ENCODE measurements at places on chromosomes 12 and 14.

DNA sequence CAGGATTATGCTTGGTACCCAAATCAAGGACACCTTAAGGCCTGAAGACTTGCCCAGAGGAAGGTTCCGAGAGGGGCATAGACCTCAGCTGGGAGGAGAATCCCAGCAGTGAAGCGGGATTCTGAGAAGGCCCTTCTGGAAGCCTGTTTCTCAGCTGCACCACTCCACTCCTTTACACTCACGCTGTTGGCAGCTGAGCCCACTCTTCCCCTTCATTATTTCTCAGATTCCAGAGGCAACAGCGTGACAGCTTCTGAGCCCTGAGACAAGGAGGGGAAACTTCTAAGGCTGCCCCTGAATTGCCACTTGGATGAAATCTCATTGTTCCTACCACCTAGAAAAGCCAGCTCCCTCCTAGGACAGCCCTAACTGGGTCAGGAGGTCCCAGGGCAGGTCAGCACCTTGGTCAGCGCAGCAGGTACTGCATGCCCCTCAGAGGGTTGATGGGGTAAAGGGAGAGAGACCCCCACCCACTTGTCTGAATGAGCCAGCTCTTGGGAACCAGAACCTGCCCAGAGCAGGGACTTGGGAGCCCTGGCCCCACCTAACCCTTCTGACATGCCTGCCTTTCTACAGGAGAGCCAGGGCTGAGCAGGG lies 53.9 kb downstream of the ISCA2 start:
- no peak for DNase-seq

GRCh38 chr14:99318091-99318958 lies 46.3 kb upstream of the BCL11B start:
- no peak for DNase-seq

DNA sequence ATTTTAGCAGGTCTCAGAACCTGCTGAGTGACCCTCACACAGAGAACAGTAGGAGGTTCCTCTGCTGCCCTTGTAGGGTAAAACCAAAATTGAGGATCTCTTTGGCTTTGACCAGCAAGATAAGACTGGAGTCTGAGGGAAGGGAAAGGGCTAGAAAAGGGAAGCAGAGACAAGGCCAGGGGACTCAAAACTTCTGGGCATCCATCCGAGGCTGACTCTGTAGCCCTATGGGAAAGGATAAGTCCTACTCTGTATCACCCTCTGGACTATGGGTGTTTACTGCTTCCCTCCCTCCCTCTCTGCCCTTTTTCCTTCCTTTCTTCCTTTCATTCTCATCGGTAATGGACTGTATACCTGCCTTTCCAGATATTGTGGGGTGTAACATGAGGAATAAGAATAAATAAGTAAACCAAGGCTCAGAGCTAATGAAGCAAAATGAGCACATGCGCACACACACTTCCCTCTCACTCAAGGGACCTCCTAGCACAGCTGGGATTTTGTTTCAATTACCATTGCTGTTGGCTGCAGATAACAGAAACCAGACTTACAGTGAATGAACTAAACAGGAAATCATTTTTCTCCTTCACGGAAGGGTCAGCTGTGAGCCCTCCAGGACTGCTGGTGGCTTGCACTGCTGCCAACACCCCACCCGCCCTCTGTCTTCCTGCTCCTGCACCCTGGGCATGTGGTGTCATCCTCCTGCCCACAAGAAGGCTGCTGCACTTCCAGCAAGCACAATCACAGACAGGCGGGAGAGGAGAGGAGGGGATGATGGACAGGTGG lies 404.4 kb upstream of the CCDC196 start:
- no peak for DNase-seq

DNA sequence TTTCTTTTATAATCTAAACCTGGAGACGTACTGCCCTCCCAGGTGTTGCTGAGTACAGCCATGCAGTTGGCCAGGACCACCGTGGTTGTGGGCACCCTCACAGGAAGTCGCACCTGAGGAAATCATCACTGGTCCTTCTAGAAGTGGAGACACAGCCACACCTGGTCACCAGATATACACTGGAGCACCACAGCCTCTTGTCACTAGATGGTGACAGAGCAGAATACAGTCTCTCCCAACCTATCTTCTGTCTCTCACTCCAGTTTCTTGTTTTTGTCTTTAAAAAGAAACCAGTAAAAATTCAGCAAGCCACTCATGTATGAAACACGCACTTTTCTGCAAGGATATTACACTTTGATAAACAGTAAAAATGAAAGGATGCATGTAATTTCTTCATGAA lies 43.1 kb upstream of the GPHB5 start:
- no peak for DNase-seq

- DNase-seq, result no peak
Observed at GRCh38 chr12:68956466-68956865, 23.5 kb upstream of the CPM start.

GRCh38 chr14:95519699-95520098 lies 3.2 kb upstream of the SYNE3 start:
- peak; percentile 73 for DNase-seq

DNA sequence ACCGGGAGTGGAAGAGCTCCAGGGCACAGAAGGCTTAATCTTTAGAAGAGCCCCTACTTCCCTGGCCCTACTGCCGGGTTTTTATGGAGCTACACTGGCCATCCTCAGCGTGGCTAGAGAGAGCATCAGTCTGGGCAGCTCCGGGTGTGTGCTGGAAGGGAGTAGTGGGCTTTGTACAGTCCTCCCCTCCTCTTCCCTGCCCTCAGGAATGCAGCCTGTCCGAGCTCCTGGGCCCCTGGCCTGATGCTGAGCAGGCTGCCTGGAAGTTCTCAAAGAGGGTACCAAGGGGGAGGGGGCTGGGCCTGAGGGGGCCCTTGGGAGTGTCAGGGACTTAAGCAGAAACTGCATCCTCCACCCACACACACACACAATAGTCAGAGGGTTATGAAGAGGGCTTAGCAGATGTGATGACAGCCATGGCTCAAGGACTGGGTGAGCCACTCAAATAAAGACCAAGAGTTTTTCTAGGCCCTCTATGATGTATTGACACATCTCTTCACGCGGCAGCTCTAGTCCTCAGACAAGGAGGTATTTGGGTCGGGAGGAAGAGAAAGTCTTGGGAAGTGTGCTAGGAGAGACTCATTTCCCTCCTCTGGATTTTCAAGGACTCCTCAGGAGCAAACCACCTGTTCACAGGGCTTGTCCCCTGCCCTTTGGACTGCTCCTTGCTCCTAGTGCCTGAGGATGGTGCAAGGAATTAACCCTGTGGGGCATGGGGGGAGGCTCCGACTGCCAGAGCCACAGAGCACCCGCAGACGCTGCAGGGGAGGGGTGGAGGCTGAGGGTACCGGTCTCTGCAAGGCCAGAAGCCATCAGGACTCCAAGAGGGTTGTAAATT lies 16.5 kb upstream of the FIGNL2 start:
- DNase-seq, result no peak

DNA sequence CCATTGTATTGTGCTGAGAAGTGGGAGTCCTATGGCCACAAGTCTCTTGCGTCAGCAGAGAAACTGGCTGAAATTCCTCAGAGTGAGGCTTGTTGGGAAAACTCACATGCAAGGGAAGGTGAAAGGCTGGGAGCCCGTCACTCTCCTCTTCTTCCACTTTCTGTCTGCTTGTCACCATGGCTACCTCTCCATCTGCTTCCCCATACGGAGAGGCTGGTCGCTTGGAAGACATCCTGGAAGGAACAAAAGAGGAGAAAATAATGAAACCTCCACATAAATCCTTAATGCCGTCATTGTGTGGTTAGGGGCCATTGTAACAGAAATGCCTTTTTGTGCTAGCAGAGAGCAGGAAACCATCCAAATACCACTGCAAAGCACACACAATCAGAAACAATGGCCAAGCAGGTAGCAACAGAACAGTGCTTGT lies 53.7 kb downstream of the SOX5 start:
- DNase-seq, result no peak

DNA sequence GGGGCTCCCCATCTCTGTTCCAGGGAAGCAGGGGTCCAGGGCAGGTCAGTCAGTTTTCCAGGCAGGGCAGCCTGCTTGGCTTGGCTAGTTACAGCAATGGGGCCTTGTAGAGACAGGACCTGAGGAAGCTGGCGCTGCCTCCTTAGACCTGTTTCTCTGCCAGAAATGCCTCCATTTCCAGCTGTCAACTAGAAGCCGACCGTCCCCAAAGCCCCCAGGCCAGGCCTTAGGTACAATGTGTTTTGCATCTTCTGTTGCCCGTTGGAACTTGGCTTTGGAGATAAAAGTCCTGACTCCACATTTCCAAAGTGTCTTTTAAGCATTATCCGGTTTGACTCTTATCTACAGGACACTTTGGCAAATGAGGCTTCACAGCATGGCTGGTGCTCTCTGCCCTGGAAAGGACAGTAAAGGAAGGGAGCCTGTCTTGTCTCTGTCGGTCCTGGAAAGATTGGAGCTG lies 42.6 kb downstream of the KRT80 start:
- no peak for DNase-seq

- no peak for DNase-seq
Observed at GRCh38 chr12:130013771-130014484, 110.1 kb upstream of the TMEM132D start.

- no peak for DNase-seq
Observed at GRCh38 chr12:76766161-76766560, 2.2 kb downstream of the ZDHHC17 start.

GRCh38 chr12:13038491-13039161 lies 5.6 kb upstream of the FAM234B start:
- DNase-seq, result peak; percentile 77

- no peak for DNase-seq
Observed at GRCh38 chr12:19757317-19757877, 318.1 kb downstream of the AEBP2 start.

DNA sequence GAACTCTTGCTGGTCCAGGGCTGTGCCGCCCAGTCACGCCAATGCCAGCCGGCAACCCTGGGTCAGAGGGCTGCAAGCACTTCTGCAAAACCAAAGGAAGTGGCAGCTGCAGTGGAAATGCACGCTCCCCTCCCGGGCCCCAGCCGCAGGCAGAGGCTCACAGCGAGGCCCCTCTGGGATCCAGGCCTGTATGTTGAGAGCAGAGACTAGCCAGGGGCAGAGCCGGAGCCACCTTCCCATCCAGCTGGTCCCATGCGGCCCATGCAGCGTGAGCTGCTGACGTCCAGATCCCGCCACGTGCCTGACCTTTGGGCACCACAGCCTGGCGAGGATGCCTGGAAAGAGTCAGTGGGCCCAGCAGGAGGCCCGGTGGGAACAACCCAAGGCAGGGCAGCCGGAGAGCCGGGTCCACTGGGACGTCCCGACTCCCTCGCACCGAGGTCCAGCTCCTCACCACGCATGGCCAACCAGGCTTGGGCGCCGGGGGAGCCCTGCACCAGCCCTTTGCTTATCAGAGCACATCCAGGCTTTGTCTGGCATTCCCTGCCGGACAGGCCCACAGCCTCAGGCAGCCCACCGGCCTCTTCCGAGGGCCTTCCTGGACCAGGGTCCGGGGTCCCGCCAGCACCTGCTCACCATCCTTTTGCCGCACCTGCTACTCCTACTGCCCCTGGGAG lies 4.3 kb downstream of the GPR132 start:
- no peak for DNase-seq

GRCh38 chr14:75147423-75148071 lies 20.7 kb upstream of the NEK9 start:
- DNase-seq, result peak; percentile 61

DNA sequence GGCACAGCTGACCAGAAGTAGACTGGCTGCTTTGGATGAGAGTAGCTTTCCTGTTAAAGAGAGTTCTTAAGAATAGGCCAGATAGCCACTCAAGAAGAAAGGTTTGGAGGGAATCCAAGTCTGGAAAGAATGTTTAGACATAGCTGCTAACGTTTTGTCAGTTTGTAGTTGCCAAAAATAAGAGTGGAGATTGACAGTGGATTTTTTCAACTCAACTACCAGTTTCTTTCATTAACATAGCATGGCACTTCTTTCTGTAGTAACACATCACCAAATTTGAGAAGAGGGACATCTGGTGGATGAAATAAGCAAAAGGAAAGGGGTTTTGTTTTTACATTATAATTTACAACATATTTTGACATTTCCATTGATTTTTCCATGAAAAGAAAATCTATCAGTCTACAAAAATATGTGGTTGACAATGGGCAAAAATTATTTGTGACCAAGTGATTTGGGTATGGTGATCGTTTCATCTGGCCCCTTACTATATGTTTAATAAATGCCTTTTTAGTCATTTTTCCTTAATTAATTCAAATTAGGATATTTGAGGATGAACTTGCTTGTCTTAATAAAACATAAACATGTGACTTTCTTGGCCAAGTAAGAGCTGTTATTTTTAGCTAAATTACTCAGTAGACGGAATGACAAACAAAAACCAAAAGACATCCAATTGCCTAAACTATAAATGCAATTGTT lies 71.1 kb downstream of the PTPRR start:
- no peak for DNase-seq

GRCh38 chr14:95138876-95139275 lies 18.5 kb downstream of the DICER1 start:
- no peak for DNase-seq

DNA sequence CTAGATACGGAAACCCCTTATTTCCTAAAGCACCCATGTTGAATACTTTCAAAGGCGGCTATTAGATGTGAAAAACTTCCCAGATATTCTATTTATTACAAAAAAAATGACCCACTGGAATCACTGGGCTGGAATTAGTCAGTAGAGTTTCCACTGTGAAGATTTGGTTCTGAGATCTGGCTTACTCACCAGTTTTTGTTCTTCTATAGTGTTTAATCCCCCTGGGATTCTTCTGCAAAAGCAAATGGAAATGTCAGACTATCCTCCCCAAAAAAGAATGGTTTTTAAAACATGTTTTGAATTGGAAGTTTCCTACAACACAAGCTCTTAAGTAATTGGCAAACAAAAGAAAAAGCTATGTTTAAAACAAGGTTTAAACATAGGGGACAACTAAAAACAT lies 166.4 kb downstream of the STXBP6 start:
- DNase-seq, result no peak

GRCh38 chr12:42130672-42131402 lies 13.8 kb downstream of the GXYLT1 start:
- DNase-seq, result no peak

GRCh38 chr12:123057513-123058265 lies 77.2 kb downstream of the ARL6IP4 start:
- DNase-seq, result no peak

DNA sequence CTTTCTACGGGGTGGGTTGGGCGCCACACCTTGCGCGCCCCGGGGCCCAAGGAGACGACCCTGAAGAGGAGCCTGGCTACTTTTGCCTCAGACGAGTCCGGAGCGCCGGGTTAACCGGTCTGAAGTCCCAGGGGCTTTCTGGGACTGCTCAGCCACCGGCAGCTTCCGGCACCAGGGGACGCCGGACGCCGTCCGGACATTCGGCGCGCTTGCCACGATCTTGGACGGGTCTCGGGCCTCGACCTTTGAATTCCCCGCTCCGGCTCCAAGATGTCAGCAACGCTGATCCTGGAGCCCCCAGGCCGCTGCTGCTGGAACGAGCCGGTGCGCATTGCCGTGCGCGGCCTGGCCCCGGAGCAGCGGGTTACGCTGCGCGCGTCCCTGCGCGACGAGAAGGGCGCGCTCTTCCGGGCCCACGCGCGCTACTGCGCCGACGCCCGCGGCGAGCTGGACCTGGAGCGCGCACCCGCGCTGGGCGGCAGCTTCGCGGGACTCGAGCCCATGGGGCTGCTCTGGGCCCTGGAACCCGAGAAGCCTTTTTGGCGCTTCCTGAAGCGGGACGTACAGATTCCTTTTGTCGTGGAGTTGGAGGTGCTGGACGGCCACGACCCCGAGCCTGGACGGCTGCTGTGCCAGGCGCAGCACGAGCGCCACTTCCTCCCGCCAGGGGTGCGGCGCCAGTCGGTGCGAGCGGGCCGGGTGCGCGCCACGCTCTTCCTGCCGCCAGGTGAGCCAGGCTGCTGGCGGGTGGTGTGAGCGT lies at the start of gene ACOT4:
TSS of gene ACOT4 (plus strand) at position 184 of the 760 bp plus-strand sequence. CDS start at position 271, 87 bp downstream.
- no peak for DNase-seq

GRCh38 chr14:99602788-99603415 lies 1.1 kb downstream of the CCDC85C start:
- DNase-seq, result no peak

- no peak for DNase-seq
Observed at GRCh38 chr14:93706360-93706955, 81.8 kb downstream of the PRIMA1 start.
